ENCODE measurements at places on chromosomes 7 and 10.

- DNase-seq = peak; percentile 55
Measured at GRCh38 chr7:44971188-44971901, 7.5 kb downstream of the MYO1G start.

- no peak for DNase-seq
Measured at GRCh38 chr10:131781076-131781475, 119.7 kb upstream of the PPP2R2D start.

GRCh38 chr7:99036546-99037111 is 107.3 kb downstream of the SMURF1 start:
- peak; percentile 23 for DNase-seq

DNA sequence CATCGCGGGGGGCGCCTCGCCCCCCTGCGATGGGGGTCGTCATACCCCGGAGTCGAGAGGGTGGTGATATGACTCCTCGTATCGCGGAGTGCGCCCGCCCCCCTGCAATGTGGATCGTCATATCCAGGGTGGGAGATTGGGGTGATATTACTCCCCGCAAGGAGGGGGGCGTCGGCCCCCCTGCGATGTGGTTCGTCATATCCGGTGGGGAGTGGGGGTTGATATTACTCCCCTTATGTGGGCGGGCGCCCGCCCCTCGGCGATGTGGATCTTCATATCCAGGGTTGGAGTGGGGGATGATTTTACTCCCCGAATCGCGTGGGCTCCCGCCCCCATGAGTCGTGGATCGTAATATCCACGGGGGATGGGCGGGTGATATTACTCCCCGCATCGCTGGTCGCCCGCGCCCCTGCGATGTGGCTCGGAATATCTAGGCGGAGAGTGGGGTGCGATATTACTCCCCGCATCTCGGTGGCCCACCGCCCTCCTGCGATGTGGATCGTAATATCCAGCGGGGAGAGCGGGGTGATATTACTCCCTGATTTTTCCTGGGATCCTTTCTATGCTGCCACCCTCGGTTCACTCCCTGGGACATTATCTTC is 36.9 kb downstream of the MEIG1 start:
- no peak for DNase-seq

DNA sequence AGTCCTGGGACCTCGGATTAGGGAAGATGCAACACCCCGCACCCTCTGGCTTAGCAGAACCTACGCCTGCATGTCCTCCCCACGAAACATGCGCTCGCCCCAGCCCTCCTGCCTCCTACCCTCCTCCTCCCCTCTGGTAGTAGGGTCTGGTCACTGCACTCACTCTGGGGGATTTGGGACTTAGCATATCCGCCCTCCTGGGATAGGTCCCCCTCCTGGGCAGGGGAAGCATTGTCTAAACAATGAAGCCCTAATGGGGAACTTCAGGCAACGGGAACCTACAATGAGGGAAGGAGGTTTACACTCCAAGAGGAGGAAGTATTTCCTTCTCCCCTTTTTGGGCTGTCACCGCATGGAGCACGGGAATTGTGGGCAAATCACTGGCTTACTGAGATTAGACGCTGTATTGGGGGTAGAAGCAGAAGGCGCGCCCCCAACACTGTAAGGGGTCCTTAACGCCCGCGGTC is 892 bp downstream of the CRHR2 start:
- no peak for DNase-seq

DNA sequence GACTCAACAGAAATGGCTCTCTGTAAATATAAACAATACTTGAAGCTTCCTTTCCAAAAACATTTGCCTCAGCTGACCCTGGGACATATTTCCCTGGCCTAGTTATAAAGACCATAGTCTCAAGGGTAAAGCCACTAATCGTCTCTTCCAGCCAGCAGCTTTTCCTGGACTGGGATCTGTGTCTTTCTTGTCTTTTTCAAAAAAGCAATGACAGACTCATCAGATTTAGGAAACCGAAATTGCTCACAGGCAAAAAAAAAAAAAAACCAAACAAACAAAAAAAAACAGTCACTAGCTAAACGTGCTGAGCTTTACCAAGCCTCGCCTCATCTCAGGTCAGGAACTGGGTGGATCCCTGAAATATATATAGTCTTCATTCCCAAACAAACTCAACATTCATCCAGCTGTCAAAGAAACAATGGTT is 23.5 kb downstream of the STN1 start:
- no peak for DNase-seq

All from activated naive CD4-positive, alpha-beta T cell treated with anti-CD3 and anti-CD28 coated beads, Interleukin-2, amount 50 U/mL, for 72 hours (primary cell).